ENCODE measurements at places on chromosomes 7 and 10.

DNA sequence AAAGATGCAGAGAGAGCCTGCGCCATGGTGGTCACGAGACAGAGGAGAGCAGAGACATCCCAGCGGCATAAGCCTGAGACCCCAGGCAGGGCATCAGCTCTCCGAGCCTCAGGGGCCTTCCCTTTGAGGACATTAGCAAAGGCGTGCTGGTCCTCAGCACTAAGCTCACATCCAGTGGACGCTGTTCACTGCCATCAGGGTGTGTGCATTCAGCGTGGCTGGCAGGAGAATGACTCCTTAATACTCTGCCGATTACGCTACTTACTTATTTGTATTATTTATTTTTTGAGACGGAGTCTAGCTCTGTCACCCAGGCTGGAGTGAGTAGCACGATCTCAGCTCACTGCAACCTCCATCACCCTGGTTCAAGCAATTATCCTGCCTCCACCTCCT is 290.2 kb downstream of the KLF6 start:
- DNase-seq = no peak

DNA sequence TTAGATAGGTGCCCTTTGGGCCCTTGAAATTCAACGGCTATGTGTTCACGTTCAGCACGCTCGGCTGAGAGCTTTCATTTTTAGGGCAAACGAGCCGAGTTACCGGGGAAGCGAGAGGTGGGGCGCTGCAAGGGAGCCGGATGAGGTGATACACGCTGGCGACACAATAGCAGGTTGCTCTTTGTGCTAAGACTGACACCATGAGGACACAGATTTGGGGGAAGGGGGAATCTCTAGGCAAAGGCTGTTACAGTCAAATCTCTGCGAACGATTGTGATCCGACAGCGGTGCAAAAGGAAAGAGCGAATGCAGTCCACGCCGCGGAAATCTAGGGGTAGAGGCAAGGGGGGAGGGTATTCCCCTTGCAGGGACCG is 667 bp downstream of the KLLN start:
- DNase-seq = peak; percentile 93

DNA sequence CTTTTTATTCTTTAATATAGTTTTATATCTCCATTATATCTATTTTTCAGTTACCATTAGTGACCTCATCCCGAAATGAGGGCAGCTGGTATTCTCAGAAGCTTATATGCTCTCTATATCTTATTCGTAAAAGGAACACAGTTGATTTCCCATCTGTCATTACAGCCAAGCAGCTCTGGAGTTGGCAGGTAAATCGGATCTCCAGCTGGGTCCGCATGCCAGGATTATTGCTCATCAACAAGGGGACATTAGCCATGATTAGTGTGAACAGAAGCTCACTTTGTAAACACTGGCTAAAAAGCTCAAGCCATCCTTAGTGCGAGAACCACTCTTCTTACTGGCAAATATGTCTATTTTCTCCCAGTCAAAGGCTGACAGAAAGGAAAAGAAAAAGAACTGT is 180.3 kb downstream of the NPSR1 start:
- DNase-seq = no peak

DNA sequence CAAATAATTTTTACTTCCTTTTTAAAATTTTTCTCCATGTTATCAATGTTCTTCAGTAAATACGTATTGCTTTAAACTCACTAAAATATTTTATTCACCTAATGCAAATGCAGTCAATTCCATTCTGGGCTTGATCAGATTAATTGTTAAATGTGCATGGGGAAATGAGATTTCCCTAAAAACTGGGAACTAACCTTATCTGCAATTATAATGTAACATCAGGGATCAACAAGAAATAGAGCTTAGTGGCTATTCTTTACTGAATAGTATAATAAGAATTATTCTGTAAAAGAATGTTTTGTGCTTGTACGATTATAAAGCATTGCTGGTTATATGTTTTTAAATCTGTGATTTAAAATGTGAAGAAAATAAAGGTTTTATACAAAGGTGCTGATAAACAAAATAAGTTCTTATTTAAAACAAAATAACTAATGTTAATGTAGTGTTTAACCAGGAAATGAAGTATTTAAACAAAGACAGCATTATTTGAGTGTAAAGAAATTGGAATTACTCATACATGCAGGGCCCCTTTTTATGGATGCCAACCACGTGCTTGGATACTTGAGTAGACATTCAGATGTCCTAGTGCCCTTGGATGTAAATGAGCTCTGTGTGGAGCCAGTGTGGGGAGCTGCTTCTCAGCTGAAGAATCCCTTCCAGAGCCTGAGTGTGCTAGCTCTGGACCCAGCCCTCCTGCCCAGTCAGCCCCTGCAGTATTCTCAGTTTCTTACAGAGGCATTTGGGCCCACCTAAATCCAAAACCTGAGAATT is 84.2 kb downstream of the REEP3 start:
- DNase-seq = no peak

- no peak for DNase-seq
Observed at GRCh38 chr10:106078895-106079576, 1085.5 kb downstream of the SORCS1 start.

Measured in stimulated activated naive CD4-positive, alpha-beta T cell (primary cell).